BJ (cell line): ENCODE measurements at places on chromosomes 1 and 21.

DNA sequence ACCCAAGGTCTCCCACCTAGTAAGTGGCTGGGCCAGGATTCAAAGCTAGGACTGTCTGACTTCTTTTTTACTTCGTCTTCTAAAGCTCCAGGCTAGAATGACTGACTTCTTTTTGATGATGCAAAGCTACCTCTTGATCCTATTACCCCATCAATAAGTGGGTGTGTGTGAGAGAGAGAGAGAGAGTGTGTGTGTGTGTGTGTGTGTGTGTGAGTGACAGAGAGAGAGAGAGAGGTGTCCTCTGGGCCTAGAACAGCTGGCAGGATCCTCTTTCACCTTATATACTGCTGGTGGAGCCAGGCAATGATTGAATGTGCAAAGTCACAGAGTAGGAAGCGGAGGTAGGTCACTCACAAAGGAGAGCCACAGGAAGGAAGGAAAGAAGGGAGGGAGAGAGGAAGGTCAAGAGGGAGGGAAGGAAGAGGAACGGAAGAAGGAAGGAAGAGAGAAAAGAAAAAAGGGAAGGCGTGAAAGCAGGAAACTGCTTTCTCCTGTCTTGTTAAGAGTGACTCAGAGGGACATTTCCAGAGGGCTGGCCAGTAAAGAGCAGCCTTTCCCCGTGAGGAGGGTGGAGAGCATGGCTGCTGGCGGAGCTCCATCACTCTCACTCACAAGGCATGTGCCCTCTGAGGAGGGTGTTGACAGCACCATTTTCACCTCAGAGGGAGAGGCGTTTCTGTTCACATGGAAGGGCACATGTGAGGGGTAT, 68.9 kb downstream of the CDC7 start:
- DNase-seq = peak; percentile 80

GRCh38 chr1:198649968-198650338, 11.1 kb downstream of the PTPRC start:
- no peak for DNase-seq

GRCh38 chr1:150161747-150162581, 12.2 kb downstream of the PLEKHO1 start:
- DNase-seq = no peak

- DNase-seq = peak; percentile 27
Observed at GRCh38 chr1:107682467-107682866, 282.5 kb downstream of the VAV3 start.

DNA sequence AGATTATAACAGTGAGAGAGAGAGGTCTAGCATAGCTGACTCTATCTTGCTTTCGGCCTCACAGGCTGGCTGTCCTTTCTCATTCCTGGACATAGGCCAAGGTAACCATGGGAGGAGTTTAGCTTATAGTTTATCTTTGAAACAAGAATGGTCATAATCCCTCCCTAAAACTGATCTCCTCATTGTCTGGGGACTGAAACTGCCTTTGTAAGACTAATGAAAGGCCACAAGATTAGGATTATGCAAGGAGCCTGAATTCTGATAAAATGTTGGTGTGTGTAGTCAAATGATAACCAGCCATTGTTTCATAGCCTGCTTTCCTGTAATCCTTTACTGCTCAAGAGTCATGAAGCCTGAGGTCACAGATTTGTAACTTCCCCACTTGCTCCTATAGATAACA, 131.9 kb upstream of the LYPLAL1 start:
- DNase-seq = no peak

GRCh38 chr1:174818014-174818616, 181.6 kb upstream of the CACYBP start:
- DNase-seq = no peak

DNA sequence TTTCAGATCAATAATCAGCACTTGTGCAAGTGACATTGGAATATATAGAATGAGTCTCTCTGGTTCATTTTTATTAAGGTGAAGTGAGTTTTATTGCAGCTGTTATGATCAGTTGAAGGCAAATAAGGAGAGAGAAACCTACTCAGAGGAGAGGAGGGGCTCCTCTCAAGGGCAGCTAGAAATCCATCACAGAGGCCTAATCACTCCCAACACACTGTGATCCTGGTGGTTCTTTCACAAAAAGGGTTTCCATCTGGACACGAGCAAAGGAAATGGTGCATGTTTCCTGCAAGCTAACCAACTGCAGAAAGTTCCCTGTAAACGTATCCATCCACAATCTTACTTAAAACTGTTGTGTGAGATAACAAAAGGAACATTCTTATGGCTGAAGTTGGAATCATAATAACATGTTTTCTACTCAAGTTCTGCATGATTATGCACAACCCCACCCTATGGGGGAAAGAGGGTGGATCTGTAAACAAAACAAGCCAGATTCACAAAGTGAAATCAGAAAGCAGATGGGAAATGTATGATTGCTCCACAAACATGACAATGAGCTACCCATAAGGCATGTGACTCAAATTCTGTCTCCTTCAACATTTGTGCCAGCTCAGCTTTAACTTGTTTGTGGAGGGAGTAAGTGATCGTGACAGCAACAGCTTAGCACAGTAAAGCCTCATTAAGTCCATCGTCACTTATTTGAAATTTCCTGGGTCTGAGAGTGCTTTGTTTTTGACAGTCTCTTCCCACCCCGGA, 141.2 kb upstream of the ST6GALNAC5 start:
- no peak for DNase-seq

- DNase-seq = no peak
Observed at GRCh38 chr1:71687376-71687775, 595.0 kb downstream of the NEGR1 start.

- peak; percentile 54 for DNase-seq
Observed at GRCh38 chr1:243267914-243268653, 12.2 kb downstream of the SDCCAG8 start.

GRCh38 chr1:243500512-243500911, 244.7 kb downstream of the SDCCAG8 start:
- DNase-seq = no peak

DNA sequence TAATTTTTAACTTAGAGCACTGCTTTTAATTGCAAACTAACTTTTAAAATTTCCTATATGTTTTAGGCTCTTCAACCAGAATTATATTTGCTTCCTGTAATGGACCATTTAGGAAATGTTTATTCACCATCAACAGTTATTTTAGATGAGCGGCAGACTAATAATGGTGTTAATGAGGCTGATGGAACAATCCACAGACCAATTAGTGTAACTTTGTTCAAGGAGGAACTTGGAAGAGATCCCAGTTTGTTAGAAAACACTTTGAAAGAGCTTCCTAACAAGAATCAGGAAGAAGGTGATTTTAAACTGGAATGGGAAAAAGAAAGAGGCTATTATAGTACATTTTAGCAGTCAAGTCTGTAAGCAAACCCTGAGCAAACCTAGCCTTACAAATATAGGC, 19.4 kb upstream of the GNG5 start:
- DNase-seq = no peak

DNA sequence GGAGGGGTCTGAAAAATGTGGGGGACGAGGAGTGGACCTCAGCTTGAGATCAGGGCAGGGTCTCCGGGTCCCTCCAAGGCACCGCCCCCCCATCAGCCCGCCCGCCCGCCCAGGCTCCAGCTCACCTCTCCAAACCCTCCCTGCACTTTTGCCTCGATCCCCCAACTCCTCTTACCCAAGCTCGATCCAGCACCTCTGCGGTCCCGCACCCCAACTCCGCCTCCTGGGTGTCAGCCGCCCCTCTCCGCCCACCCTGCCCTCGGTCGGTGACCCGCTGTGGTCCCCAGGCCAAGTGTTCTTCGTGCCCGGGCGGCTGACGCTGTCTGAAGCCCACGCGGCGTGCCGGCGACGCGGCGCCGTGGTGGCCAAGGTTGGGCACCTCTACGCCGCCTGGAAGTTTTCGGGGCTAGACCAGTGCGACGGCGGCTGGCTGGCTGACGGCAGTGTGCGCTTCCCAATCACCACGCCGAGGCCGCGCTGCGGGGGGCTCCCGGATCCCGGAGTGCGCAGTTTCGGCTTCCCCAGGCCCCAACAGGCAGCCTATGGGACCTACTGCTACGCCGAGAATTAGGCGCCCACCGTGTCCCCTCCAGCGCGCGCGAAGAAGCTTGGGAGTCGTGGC, 5.7 kb downstream of the HAPLN2 start:
- no peak for DNase-seq

- DNase-seq = no peak
Observed at GRCh38 chr1:101365878-101366277, 129.1 kb downstream of the S1PR1 start.

GRCh38 chr1:64877151-64877550, 89.2 kb downstream of the JAK1 start:
- no peak for DNase-seq

DNA sequence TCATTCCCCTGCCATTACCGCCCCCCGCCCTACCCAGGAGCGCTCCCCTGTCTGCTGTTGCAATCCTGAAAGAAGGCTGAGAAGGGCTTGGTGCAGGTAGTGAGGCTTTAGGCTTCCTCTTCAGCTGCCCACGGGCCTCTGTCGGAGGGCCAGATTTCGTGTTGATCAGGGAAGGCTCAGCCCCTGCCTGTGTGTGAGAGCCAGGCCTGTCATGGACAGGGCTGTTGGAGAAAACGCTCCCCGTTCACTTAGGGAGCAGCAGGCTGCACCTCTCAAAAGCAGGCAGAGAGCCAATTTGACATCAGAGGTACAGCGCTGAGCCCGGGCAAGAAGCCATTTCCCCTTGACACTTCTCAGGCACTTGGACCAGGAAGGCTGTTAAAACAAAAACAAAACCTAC, 19.0 kb downstream of the TEX35 start:
- no peak for DNase-seq

DNA sequence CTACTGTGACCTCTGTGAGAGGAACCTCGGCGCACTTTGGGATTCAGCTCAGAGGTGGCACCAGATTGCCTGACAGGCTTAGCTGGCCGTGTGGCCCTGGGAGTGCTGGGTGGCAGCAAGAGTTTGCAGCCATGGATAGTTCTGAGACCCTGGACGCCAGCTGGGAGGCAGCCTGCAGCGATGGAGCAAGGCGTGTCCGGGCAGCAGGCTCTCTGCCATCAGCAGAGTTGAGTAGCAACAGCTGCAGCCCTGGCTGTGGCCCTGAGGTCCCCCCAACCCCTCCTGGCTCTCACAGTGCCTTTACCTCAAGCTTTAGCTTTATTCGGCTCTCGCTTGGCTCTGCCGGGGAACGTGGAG, 67.5 kb downstream of the DISC1 start:
- no peak for DNase-seq

- DNase-seq = no peak
Observed at GRCh38 chr1:228161362-228161761, 4.2 kb upstream of the IBA57 start.

GRCh38 chr1:1827089-1827848, 49.0 kb upstream of the NADK start:
- DNase-seq = no peak

GRCh38 chr1:178371235-178371634, 125.5 kb downstream of the CLEC20A start:
- DNase-seq = no peak

DNA sequence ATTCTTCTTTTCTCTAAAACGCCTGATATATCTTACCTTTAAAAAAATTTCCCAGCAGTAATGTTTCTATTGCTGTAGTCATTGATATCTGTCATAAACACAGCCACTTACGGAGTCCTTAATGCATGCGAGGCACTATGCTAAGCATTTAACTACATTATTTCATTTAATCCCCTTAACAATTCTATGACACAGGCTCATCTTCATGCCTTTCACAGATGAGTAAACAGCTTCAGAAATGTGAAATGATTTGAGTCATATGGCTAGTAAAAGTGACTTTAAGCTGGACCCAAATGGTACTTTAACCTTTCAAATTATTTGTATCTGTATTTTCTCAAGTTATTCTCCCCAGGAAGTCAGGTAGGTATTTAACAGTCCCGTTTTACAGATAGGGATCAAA, 125.1 kb upstream of the FGGY start:
- DNase-seq = no peak

- DNase-seq = no peak
Observed at GRCh38 chr1:171984850-171985485, 143.7 kb downstream of the DNM3 start.

DNA sequence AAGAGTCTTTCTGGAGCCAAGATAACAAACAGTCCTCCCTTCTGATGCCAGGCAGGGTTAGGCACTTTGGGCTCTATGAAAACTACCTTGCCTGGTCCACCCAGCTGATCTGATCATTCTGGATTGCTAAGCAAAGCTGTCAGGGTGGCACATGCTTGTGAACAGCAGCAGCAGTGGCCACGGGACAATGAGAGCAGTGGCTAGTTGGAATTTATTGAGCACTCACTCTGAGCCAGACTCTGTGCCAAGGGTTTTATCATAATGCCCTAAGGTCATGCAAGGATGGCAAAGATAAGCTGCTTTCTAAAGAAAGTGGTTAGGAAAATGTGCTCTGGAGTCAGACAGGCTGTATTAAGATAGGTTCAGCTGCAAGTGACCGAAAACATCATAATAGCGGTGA, 390.4 kb upstream of the VAMP3 start:
- DNase-seq = no peak

GRCh38 chr1:202201266-202201665, 7.7 kb downstream of the LGR6 start:
- no peak for DNase-seq

- DNase-seq = no peak
Observed at GRCh38 chr1:145711213-145711651, 4.1 kb upstream of the PDZK1 start.

GRCh38 chr1:6157528-6158174, 22.5 kb downstream of the CHD5 start:
- DNase-seq = no peak

GRCh38 chr1:206563367-206564207, 48.7 kb downstream of the EIF2D start:
- no peak for DNase-seq

DNA sequence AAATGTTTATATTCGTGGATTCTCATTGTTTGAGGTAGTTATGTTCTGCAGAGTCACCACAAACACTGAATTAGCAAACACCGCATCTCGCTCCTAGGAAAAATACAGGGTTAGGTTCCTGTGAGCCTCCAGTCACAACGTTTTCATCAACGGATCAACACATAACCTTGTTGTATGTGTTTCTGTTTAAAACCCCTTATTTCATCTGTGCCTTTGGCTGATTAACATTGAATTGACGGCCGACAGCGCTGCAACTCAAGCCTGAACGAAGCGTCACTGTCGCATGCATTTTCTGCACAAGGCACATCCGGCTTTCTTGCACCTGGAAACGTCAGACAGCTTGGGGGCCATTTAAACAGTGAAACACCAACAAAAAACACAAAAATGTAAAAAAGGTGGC, 8.4 kb downstream of the SLC45A1 start:
- no peak for DNase-seq

GRCh38 chr21:38806942-38807284, 1.2 kb downstream of the ETS2 start:
- DNase-seq = no peak

GRCh38 chr1:62774971-62775595, 8.8 kb upstream of the ATG4C start:
- DNase-seq = no peak

DNA sequence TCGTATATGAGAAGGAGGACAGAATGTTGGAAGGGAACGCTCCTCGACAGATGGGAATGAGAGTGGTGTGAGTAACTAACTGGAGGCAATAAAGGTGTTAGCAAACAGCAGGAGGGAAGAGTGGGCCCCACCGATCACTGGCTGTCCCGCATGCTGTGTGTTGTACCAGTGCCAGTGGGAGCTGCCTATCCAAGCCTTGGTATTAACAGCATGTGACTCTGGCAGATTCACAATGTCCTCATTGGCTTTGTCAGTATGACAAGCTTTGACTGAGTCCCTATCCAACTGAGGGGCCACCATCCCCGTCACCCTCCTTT, 188.3 kb downstream of the NRIP1 start:
- DNase-seq = no peak

- DNase-seq = no peak
Observed at GRCh38 chr21:22374218-22374969, 1376.2 kb downstream of the NCAM2 start.
